BJ (cell line): ENCODE measurements at places on chromosomes 2 and 18.

DNA sequence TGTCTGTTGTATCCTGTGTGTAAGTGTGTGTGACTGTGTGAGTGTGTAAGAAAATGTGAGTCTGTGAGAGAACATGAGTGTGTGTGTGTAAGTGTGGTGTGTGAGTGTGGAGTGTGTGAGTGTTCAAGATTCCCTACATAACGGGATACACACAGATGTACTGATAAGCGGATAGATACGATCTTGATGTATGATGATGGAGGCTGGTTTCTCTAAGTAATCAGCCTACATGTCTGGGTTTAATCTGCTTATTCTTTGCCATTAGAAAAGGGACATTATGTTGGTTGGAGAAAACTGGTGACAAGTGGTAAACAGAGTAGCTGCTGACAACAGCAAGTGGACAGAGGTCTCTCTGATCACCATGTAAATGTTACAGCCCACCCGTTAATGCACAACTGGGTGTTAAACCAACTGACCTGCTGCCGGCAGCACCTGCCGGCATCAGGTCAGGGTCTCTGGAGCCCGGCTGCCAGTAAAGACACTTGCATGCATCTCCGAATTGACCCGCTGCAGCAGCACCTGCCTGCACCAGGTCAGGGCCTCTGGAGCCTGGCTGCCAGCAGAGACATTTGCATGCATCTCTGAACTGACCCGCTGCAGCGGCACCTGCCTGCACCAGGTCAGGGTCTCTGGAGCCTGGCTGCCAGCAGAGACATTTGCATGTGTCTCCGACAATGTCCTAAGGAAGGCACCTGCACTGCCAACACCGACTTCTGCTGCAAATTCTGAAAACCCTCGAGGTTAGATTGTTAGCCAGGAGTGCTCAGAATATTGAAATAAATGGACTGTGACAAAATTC, 87.5 kb downstream of the MBP start:
- no peak for DNase-seq

- no peak for DNase-seq
Measured at GRCh38 chr2:81598453-81598852, 1293.9 kb upstream of the LRRTM1 start.

- DNase-seq: no peak
Measured at GRCh38 chr2:235168174-235168979, 216.6 kb downstream of the SH3BP4 start.

GRCh38 chr2:240426845-240427721, 8.4 kb upstream of the GPC1 start:
- no peak for DNase-seq

GRCh38 chr2:174343623-174344455, 9.1 kb downstream of the SP9 start:
- DNase-seq: no peak

DNA sequence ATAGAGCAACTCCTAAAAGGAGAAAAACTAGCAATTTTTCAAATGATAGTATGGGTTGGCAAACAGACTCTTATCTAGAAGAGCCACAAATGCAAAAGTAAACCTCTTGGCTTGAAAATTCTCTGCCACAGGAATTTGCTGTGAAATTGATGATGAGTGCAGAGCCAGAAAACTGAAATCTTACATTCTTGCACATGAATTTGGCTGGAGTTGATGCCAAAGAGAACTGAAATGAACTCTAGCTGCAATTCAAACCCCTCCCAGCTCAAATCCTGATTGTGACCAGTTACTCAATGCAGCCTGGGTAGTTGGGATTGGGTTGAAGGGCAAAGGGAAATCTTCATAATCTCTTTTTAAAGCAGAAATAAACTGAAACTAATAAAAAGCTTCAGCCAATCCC, 266.6 kb downstream of the PDE11A start:
- DNase-seq: no peak

DNA sequence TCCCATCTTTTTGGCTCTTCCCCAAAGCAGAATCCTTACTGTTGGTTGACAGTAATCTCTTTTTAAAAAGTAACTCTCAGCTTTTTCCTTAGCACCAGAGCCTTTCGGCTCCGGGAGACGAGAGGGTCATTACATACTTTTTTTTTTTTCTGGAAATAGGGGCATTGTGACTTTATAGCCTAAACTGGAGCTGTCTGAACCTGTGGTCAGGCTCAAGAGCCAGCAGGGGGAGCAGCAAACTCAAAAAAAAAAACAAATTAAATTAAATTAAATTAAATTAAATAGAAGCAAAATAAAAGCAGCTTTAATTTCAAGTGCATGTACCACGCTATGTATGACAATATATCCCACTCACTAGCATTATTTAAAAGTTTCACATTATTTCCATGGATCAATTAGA, 156.6 kb downstream of the DTNA start:
- no peak for DNase-seq

- no peak for DNase-seq
Measured at GRCh38 chr2:1777781-1778180, 33.5 kb upstream of the PXDN start.

- DNase-seq: no peak
Measured at GRCh38 chr2:16249246-16250055, 309.1 kb downstream of the MYCN start.

DNA sequence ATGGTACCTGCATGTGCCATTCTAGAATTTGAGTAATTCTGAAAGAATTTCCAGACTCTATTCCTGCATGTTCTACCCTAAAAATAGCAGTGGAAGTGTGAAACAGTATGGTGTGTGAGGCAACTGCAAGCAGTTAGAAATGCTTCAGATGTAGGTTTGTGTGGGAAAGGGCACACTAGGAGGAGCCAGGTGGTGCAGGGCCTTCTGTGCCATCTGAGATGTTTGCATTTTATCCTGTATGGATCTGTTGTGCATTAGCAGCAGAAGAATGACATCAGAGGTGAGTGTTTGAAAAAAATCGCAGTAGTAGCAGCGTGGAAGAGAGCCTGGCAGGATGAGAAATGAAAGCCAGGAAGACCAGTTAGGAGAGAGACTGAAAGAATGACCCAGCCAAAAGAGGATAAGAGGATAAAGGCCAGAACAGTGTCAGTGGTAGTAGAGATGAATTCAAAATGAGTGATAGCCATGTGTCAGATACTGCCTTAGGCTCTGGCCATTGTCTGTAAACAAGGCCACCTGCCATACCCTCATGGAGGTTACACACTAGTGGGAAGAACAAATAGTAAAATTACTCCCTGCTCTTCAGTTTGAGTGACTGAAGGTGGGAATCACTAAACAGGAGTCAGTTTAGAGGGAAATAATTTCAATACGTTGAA, 142.2 kb downstream of the PKP4 start:
- no peak for DNase-seq

DNA sequence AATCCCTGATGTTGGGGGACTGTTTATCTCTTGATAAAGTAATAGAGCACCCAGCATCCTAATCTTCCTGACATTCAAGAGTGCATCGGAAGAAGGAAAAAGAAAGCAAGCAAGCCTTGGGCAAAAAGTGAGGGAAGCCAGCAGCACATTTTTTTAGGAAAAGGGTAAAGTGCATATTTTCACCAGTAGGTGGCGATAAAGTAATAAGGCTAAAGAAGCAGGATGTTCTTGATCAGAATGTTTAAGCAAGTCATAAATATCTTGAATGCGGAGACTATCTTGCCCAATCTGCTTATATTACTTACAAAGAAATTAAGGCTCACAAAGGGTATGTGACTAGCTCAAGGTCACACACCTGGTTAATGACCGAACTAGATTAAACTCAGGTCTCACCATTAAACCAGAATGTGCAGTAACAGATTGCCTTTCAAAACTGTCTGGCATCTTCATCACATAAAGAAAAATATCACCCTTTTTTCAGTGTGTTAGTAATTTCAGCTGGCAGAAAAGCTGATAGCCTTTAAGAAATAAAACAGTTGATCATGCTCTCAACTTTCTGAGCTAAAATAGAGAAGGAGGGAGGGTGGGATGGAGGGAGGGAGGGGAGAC, 83.8 kb downstream of the VIT start:
- peak; percentile 35 for DNase-seq

GRCh38 chr2:127193967-127194280, 26.2 kb downstream of the CYP27C1 start:
- peak; percentile 83 for DNase-seq

DNA sequence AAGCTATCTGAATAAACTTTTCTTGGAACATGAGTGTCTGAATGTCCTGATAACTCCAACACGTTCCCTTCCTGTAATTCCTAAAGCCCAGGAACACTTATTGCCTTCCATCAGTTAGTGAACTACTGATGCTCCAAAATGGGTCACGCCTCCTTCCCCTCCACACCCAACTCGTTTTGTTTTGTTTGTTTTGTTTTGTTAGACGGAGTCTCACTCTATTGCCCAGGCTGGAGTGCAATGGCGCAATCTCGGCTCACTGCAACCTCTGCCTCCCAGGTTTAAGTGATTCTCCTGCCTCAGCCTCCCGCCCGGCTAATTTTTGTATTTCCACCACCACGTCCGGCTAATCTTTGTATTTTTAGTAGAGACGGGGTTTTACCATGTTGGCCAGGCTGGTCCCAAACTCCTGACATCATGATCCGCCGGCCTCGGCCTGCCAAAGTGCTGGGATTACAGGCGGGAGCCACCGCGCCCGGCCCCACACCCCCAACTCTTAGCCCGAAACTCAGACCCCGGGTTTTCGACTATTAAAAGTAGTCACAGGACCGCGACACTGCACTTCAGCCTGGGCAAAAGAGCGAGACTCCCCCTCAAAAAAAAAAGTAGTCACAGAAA, 774 bp downstream of the IER3IP1 start:
- no peak for DNase-seq

GRCh38 chr18:48158721-48159120, 228.3 kb upstream of the SMAD2 start:
- no peak for DNase-seq

- no peak for DNase-seq
Measured at GRCh38 chr2:175256806-175257585, 75.5 kb upstream of the ATP5MC3 start.

GRCh38 chr2:135650721-135651120, 90.9 kb upstream of the UBXN4 start:
- no peak for DNase-seq

DNA sequence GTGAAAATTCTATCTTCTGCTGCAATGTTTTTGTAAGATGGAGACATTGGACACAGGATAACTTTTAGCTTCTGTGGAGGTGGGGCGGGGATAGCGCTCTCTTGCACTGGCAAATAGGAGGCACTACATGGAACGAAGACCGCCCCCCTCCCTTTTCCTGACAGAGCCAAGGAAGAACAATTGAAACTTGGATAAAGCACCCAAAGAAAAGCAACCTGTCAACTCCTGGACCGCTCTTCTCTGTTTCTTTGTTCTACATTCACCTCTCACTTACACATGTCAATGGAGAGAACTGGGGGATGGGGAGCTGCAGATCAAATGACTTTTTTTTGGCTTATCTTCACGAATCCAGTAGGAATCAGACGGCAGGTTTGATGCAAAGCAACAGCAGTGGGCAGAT, 126.3 kb upstream of the CHAC2 start:
- no peak for DNase-seq

DNA sequence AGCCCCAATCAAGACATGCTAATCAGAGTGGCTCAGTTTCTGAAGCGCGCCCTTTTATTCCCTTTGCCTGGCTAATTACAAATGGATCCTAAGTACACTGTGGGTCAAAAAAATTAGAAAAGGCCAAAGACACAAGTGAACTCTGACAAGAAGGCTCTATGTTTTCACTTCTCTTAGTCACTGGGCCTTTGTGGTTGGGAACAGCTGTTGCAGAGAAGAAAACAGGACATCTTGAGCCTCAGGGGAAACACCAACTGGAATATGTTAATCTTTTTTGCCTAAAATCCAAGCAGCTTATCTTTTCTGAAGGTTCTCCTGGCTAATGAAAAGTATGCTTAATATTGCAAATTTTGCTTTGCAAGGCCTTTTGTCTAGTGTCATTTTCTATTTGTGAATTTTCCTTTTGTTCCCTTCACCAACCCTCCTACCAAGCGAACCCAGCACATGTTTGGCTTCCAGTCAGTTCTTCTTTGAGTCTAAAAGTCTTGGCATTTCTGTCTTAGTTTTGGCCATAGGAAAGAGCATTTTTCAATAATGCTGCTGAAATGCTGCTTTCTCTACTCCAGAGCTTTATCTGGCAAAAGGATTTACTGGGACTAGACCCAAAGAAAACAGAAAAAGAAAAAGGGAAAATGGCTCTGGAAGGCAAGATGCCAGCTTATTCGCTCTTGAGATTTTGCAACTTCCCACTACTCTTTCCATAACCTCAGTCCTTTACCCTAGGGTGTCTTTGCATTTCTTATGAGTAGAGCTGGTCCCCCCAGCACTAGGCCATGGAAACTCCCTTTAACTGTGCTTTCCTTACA, 440.2 kb upstream of the ST6GAL2 start:
- DNase-seq: no peak
